ENCODE measurements at places on chromosomes 2 and 18.
A peak's percentile ranks its signal among the peaks of the same experiment; 100 is the strongest.

DNA sequence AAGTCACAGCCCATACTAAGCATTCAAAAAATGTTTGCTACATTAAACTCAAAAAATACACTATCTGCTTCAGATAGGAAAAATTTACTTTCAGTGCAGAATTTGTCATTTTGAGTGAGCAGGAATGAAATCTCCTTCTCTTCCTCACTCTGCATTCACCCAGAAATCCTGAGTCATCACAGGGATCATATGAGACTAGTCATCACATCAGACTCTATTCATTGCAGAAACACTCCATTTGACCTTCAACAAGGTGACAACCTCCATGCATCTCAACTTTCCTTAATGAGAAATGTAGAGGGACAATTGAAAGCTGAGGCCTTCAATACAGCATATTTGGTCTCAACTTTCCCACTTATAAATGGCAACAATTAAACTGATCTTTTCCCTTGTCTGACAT lies 130.4 kb upstream of the CYP26B1 start:
- no peak for DNase-seq

- DNase-seq = no peak
Observed at GRCh38 chr2:173644146-173644545, 289.5 kb downstream of the CDCA7 start.

- no peak for DNase-seq
Observed at GRCh38 chr2:119349289-119349688, 17.3 kb downstream of the C2orf76 start.

DNA sequence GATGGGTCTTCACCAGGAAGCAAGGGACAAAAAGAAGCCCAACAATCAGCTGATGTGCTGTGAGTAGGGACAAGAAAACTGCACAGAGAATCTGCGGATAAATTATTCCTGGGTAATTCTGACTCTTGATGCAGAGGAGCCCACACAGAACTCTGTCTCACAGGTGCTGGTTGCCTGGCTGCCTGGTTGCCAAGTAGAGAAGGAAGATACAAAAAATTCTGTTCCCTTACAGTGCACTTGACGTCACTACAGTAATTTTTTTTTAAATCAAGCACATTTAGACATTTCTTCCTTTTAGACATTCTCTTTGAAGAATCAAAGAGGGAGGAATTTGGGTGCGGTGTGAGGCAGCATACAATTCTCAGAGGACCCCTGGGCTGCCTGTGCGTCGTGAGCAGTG lies 152.1 kb upstream of the SIX3 start:
- no peak for DNase-seq

DNA sequence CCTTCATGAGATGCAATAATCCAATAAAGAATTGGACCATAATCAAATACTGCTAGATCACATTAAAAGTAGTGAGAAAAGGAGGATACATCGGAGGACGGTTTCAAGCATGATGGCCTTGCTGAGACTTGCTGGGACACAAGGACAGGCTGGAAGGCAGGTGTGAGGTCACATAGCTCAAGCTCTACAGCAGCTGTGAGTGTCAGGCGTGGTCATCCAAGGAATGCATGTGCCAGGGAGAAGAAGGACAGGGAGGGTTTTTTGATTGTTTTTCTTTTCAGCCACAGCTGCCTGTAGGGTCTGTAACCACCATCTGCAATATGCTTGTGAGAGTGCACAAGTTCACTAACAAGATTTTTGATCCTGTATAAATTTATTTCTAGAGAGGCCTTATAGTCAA lies 57.6 kb downstream of the BMP10 start:
- DNase-seq = no peak

DNA sequence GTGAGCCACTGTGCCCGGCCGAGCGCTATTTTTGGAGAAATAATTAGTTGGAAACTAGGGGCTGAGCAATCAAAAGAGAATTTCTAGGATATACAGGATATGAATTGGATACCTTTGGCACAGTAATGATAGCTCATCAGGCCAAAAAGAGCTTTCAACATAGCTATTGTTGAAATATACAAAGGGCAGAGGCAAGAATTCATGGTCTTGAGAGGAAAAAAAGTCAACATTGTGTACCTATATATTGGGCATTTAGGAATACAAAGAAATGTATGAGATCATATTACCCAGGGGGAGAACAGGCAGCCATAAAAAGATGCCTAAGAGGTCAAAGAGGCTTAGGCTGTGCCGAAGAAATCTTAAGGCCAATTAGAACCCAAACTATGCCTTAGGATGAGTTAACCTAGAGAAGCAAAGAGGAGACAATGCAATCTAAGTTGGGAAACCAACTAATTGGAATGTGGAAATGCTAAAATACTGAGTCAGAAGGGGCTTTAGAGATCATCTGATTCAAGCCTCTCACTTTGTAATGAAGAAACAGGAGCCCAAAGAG lies 99.0 kb downstream of the RBBP8 start:
- no peak for DNase-seq

DNA sequence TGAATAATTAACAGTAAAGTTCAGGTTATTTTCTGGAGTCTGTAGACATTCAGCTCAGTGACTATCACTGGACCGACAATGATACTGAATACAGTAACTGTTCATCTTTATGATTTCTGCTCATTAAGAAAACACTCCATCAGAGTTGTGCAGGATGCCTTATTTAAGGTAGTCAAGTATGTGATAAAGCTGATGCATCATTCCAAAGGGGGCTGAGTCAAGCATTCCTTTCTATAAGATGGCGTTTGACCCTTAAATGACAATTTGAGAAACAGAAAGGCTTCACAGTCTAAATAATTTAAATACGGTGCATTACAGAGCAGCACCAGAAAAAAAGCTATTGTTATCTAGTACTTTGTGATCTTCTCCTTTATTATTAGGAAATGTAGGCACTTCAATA lies 131.1 kb downstream of the CDH2 start:
- no peak for DNase-seq

DNA sequence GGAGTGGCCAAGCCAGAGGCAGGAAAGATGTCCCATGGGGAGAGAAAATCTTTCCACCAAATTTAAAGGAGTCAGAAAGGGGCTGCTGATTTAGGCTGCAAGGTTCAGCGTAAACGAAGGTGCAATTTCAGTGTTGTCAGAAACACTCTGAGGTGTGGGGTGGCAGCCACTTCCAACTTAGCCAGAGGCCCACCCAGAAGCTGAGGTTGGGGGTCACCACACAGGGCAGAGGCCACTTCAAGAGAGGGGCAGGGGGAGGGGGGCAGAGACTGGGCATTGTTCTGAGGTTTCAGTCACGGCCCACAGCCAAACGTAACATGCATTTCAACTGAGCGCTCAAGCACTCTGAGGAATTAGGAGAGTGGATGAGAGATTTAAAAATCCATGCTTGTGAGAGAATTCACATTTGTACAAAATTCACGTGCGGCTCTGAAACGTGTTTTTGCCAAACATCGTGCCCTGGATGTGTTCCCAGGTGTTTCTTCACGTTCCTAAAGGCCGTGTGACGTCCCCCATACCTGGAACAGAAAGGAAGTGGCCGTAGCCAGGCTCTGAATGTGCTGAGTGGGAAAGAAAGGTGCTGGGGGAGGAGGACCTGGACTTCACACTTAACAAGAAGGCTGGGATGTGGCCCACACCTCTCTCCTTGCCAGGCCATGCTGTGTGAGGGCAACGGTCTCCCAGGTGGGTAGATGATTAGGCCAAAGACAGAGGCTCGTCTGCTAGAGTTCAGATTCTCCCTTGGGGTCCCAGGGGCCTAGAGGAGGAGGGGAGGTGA lies 19.5 kb upstream of the BOK start:
- no peak for DNase-seq

DNA sequence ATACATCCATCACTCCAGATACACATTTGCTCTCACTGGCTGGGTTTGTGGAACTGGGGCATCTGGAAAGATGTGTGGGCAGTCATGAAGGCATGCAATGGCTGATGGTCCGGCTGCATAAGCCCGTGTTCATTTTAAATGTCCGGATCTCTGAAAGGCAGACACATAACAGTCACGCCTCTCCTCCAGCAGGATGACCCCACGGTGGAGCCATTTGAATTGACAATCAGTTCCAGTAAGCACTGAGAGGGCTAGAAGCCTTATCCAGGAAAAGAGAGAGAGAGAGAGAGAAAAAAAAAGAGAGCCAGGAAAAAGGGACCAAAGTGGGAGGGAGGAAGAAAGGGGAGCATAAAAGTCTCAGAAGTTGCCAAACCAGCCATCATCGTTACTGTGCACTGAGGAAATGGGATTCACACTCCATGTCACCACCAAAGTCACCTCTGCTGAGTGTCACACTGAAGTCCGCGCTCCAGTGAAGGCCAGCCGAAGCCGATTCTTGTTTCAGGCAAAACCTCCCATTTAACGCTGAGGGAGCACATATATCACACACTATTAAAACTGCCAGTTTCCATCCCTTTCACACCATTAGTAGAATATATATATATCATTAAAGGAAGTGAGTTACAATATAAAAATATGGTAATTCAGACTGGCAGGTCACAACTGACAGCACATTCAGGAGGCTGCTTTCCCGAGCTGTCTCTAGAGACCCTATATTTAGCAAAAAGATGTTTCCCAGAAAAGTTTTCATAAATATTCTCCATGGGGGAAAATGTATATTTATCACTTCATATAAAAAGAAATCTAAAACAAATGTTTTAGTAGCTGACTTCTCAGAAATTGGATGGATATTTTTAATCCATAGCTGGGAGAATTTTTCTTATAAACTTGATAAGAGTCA lies 142.0 kb downstream of the ACTR3 start:
- no peak for DNase-seq

DNA sequence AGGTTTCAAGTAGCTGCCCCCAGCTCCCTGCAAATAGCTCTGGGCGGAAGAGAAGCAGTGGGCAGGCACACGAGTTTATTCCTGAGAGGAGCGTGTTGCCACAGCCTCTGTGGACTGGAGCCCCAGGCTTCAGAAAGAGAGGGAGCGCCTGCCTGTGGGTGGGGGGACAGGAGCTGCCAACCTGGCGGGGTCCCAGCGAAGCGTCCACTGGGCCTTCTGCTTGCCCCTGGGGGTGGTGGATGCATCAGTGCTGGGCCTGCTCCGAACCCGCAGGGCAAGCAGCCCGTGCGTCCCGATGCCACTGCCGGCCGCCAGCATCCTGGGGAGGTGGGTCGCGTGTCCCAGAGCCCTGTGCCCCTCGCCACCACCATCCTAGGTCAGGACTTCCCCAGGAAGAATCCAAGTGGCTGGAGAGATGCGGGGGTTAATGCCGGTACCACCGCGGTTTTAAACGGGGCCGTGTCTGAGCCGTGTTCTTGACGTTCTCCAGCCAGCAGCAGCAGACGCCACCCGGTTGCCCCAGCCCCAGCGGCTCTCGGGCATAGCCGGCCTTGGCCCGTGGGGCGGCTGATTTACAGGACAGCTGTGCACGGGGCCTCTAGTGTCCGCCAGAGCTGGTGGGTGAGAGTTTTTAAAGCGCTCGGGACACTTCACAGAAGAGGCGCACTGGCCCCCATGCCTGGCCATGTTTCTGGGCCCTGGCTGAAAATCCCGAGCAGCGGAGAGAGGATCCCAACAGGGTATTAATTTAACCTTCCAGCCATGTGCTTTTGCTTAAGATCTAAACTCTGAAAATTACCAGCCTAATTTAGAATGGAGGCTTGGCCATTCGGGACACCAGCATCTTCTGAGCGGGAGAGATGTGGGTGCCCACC lies 84.7 kb downstream of the NFATC1 start:
- DNase-seq = no peak

- no peak for DNase-seq
Observed at GRCh38 chr2:60972889-60973656, 44.4 kb upstream of the PEX13 start.

DNA sequence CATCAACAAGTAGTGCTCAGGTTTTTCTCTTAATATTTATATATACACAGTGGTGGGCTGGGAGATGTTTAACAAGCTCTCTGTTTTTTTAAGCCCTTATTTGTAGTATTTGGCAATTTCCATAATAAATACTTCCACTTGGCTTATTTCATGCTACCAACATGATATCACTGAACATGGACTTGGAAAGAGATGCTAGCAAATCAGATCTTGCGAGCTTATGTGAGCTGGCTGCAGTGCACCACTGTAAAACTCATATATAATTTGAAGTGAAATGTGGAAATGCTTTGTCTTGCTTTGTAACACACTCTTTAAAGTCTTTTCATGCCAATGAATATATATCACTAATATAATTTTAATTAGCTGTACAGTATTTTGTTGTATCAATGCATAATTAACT lies 155.7 kb downstream of the ALK start:
- no peak for DNase-seq

GRCh38 chr18:26103579-26103978 lies 13.2 kb upstream of the SS18 start:
- DNase-seq = peak; percentile 17

DNA sequence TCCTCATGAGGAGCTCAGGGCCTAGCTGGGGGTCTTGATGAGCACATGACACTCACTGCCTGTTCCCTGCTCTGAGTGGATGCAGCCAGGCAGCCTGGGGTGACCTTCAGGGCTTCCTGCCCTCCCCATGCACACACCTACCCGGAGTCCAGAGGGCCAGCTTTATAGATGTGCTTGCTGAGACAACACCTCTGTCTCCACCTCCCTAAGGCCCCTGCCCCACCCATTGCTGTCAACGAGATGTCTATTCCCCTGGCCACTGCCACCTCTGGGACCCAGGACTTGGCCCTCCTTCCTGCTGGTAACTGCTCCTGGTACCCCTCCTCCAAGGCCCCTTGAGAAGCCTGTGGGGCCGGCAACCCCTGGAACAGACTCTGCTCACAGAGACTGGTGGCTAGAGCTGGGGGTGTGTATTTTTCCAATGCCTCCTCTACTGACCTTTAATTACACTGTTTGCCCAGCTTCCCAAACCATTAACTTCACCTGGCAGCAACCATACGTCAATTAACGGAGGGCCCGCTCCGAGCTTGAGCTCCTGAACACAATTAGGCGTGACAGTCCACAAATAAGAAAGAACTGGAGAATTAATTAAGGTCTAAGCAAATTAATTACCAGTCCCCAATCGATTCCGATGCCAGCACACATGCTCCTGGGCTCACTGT lies 66.3 kb downstream of the EMX1 start:
- no peak for DNase-seq

GRCh38 chr2:237603718-237604362 lies 13.3 kb upstream of the RAB17 start:
- DNase-seq = peak; percentile 20

GRCh38 chr18:13366962-13367892 lies 148.7 kb downstream of the LDLRAD4 start:
- DNase-seq = no peak

- no peak for DNase-seq
Observed at GRCh38 chr2:194105358-194105757, 1551.7 kb upstream of the SLC39A10 start.

- DNase-seq = no peak
Observed at GRCh38 chr2:215521031-215521430, 85.2 kb upstream of the FN1 start.

DNA sequence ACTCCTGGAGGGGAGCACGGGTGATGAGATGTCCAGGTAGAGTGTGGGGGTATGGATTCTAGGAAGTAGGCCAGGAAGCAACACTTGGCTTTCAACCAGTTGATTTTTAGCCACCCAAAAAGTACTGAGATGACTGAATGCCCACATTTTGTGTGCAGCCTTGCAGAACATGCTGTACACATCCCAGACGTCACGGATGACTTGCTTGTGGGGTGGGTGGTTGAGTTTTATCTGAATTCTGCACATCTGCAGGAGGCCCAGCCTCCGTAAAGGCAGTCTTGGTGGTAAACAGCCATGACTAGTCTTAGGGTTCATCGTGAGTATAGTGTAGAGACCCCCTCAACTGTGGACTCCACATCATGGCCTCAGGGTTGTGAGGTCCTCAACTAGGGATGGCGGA lies 53.3 kb upstream of the CCDC195 start:
- DNase-seq = no peak

- DNase-seq = no peak
Observed at GRCh38 chr2:121049950-121050585, 234.9 kb downstream of the TFCP2L1 start.

Measured in activated CD8-positive, alpha-beta memory T cell treated with anti-CD3 and anti-CD28 coated beads for 1 hour (primary cell).